ENCODE measurements at places on chromosomes 7 and 10.

DNA sequence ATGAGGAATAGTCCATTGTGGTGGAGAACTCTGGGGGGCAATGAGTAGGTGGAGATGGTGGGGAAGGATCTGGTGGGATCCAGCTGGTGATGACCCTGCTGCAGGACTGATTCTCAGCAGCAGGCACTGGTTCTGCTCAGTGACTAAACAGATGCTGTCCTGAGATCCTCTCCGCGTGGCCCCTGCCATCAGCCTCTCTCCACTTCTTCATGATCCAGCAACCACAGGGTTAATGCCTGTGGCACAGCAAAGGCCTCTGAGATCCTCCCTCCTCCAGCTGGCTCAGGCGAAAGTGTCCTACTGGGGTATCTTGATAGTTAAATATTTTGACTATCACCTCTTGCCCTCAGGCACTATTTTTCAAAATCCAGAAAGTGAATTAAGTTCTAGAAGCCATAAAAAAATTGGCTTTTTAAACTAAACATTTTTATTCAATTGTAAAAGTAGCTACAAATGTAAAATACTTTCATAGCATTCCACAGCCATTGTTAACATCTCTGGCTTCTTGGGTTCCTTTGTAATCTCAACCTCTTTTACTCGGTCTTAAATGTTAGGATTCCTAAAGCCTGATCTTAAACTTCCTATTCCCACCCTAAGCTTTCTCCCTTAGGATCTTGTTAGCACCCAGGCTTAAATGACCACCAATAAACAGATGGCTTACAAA lies 13.1 kb downstream of the PLAU start:
- no peak for DNase-seq

DNA sequence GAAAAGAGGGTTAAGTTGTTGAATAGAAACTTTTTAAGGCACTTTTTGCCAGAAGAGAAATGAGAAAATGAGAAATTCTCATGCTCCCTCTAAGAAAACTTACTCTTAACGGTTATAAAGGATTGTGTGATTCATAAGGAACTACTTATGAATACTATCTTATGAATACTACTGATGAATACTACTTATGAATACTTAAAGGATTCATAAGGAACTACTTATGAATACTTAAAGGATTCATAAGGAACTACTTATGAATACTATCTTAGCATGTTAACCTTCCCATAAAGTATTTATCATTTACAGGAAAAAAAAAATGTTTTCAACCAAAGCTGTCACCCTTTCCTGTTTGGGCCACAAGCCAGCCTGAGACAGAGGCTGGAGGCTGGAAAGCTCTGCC lies 53.1 kb upstream of the UCN3 start:
- no peak for DNase-seq

GRCh38 chr10:121137533-121137932 lies 286.4 kb downstream of the WDR11 start:
- DNase-seq, result no peak

DNA sequence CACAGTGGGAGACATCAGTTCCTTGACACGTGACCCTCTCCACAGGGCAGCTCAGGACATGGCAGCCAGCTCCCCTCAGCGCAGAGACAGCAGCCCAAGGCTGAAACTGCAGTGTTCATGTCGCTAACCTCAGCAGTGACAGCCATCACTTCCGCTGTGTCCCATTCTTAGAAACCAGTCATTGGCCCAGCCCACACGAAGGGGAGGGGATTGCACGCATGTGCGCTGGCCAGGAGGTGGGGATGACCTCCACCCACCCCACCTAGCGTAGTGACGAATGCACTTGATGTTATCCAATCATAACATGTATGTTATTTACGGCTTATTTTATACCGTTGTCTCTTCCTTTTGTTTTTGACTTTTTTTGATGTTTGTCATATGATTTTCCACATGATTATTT lies 36.9 kb upstream of the EGFR start:
- DNase-seq, result no peak

DNA sequence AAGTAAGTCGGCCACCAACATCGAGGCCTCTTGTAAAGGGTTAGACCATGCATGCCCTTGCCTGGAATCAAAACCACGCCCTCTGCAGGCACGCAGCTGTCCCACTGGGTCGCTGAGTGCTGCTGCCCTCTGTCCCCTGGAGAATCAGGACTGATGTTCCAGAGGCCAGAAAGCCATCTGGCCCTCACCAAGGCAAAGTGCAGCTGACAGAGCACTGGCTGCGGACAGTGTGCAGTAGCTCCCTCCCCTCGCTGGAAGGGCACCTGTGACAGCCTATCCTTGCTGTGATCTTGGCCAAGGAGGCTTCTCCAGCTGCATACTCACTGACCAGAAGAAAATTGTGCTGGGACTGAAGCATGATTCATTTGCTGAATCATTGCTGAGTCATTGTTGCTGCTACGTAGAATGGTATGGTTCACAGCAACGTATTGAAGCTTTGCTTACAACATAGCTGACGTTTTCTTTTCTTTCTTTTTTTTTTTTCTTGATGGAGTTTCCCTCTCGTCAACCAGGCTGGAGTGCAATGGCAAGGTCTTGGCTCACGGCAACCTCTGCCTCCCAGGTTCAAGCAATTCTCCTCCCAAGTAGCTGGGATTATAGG lies 30.4 kb downstream of the DDC start:
- peak; percentile 94 for DNase-seq

Data from SHP77 (cell line).